ACHN (cell line): ENCODE measurements at places on chromosomes 12 and 14.

- DNase-seq, result no peak
These were observed 12.6 kb upstream of the LRP1-AS start for GRCh38 chr12:57160040-57160439.

- DNase-seq, result no peak
These were observed 7.7 kb downstream of the CMTM5 start for GRCh38 chr14:23384364-23385080.

DNA sequence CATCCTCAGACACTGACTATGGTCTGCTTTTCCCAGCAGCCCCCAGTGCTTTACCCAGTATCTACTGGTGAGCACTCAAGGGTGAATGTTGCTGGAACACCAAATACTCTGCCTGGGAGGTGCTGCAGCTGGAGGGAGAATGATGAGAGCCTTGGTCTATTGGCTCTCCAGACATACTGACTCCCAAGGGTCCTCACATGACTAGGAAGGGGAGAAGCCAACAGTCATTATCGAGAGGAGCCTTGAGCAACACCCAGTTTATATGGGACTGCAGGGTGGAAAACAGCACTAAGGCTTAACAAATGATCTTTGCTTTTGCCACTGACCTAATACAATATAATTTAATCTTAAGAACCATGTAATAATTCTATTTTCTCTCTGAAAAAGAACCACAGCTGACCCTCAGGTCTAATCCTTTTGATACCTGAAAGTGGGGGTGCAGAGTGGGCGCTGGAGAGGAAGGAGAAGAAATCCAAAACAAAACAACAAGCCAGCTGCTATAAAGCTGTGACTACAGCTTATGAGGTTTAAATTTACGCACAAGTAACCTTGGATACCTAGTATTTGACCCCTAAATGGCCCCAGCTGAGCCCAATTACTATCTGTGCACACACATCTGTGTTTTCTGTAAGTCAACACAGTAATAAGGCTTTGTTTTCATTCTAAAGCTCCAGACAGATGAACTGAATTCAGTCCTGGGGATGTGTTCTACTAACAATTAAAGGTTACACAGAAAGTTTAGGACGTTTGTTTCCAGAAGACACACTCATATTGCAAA is 107.8 kb upstream of the GRIP1 start:
- no peak for DNase-seq

DNA sequence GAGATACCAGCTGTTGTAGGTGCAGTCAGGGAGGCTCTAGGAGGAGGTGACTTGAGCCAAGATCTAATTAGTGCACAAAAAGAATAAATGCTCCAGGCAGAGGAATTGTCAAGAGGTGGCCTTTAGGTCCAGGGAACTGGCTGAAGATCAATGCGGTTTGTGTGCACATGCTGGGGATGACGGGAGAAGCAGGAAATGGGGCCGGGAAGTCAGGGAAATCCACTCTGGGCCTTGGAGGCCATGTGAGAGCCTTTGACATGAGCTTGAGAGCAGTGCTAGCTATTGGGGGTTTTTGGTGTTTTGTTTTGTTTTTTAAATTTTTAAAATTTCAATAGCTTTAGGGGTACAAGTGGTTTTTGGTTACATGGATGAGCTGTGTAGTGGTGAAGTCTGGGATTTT is 67.4 kb downstream of the MVK start:
- no peak for DNase-seq

GRCh38 chr12:40692765-40693206 is 547 bp downstream of the CNTN1 start:
- no peak for DNase-seq

DNA sequence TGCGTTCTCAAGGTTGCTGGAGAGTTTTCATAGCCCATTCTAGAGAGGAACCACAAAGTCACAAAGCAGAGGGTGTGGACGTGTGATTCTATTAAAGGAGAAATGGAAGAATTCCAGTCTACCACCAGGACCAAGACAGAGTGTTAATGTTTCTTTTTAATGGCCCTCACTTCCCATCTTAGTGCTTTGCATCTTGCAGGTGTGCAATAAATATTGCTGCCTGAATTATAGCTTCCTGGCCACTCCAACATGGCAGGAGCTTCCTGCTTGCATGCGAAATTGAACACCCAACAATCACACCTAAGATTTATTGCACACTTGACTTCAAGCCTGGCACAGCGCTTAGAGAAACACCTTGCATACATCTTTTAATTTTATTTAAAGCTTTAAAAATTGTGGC is 22.4 kb upstream of the PPP1CC start:
- no peak for DNase-seq

DNA sequence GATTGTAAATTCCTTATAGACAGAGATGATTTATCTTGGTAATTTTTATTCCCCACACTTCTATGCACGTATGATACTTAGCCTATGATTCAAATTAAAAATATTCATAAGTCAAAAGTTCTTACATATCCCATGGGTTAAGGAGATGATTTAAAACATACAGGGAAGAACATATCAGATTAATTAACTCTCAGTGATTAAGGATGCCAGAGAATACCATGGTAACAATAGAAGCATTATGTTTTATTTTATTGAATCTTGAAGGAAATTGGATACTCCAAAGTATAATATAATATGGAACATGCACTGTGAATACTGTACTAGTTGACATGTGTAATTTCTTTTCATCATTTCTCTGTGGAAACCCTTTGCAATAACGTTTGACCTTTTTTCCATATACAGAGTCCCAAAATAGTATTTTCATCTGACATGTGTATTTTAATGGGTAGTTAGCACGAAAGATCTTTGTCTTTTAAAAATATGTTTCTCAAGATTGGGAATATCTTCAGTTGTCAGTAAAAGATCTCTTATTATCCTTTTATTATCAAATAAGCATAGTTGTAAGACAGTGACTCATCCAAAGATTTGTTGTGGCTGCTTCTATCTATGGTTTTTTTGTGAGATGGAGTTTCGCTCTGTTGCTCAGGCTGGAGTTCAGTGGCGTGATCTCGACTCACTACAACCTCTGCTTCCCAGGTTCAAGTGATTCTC is 166.7 kb downstream of the RAD51B start:
- no peak for DNase-seq

DNA sequence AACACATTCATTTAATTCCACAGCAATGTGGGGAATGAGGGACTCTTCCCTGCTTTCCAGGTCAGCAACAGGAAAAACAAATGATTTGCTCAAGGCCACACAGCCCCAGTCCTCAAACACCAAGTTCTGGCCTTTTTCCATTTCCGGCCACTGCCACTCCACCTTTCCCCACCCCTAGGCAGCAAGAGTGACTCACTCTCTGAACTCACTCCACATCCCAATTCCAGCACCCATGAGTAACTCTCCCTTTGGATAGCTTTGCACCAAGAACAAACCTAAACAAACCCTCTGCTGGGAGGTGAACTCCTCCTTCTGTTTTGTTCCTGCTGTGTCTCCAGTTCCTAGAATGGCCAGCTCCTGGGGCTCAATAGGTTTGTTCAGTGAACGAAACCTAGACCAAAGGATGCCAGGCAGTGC is 30.4 kb upstream of the PLEKHG6 start:
- peak; percentile 94 for DNase-seq

DNA sequence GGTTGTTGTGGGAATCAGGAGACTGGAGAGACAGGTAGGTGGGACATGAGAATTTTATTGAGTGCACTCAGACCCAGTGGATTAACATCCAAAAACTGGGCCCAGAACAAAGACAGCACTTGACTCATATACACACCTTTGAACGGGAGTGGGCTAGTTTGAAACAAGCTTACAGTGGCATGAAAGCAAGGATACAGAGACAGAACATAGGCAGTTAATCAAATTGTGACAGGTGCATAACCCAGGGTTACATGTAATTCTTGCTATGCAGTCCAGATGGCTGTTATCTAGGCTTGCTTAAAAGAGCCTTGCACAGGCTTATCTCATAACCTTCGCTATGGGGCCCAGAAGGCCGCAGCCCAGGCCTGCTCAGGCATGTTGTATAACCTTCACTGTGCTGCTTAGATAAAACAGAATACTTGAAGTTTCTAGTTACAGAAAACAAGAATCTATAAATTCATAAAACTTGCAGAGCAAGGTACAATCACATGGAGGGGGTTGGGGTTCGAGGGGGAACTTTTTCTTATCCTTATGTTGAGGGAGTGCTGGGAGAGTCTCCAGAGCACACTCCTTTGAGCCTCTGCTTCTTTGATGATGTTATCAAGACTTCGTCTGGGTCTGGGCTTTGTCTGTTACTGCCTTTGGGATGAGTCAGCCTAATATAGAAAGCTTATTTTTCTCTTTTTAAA is 81.7 kb downstream of the TNFAIP2 start:
- no peak for DNase-seq

DNA sequence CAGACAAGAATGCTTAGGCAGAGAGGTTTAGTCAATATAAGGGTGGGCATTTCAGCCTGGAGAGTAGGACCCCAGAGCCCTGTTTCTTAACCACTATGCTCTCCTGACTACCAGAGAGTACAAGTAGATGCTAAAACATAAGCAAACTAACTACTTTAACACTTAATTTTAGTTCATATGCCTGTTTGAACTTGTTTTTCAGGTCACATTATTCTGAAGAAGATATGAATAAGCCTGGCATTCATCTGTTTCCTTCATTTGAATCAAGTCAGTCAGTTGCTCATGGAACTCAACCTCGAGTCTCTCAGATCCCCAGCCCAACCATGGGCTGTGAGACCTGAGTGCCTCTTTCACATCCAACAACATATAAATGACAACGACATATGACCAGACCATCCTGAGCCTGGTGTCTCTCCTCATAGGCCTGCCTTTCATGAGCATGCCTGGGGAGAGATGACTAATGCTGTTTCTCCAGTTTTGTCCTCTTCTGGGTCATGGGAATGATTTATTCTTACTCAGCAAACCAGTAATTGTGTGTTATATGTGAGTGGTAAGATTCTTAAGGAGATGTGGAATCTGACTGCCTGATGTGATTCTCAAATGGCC is 251.1 kb upstream of the BTG1 start:
- DNase-seq, result no peak
